ENCODE measurements at places on chromosomes 1 and 21. TPM values are rescaled to one million over a fixed set of nuclear protein-coding genes. Genes with fewer than 3 reads are reported as not detected.

DNA sequence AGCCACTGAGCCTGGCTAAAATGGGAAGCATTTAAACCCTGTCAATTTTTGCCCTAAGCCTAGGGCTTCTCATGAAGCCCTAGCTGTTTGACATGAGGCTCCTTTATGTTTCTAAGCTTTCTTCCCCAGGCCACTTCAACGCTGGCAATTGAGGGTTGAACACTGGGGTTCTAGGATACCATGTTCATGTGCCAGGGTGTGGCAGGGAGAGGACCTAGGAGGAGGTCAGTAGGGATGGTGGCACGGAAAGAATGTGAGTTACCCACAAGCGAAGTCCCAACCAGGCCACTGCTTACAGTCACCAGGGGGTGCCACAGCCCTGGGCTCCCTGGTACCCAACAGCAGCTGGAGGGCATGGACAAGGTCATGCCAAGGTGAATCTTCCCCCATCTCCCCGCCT is 90.8 kb upstream of the AJAP1 start:
- no peak overlapping the region for H3K4me3 ChIP-seq
- DNase-seq: peak; percentile 52
- H3K27me3 ChIP-seq: no peaks in the 10 kb centered on the region
- no peaks in the 10 kb centered on the region for H3K4me1 ChIP-seq
- H3K36me3 ChIP-seq: no peaks in the 10 kb centered on the region

DNA sequence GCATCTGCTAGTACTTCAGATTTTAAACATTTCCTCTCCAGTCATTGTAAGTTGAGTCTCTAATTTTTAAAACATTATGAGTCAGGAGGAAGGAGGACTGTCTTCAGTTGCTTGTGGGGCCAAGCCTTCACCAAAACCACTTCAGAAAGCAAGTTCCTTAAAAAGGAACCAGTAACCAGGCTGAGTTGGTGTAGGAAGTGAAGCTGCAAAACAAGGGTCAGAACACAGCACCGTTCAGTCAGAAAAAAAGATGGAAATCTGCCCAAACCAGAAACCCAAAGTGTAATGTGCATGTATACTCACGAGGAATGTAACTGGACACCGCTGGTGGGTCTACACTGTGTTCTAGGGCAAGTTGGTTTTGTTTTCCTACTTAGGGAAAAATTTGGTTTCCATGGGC is 402.1 kb downstream of the SETD4 start:
- no peaks in the 10 kb centered on the region for H3K36me3 ChIP-seq
- DNase-seq: no peak
- H3K4me3 ChIP-seq: no peak overlapping the region

DNA sequence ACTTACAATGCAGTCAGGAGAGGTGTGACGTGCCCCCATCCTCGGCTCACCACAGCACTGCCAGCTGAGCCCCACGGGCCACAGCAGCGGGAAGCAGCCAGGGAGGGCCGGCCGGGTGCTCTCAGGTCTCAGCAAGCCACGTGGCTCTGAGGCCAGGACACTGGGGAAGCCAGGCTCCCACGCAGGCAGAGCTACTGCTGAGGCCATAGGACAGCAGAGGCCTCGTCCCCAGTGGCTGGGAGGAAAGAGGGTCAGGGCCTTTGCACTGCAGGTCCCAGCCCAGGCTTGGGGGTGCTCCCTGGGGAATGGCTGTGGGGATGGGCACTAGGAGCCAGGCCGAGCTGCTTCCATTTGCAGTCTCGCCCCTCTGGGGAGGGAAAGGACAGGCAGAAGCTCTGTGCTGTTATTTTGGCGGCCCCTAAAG is 5.8 kb downstream of the LRRC47 start:
- no peaks in the 10 kb centered on the region for H3K27me3 ChIP-seq
- no peak for DNase-seq
- no peak overlapping the region for H3K27ac ChIP-seq
- H3K4me3 ChIP-seq: no peak overlapping the region

DNA sequence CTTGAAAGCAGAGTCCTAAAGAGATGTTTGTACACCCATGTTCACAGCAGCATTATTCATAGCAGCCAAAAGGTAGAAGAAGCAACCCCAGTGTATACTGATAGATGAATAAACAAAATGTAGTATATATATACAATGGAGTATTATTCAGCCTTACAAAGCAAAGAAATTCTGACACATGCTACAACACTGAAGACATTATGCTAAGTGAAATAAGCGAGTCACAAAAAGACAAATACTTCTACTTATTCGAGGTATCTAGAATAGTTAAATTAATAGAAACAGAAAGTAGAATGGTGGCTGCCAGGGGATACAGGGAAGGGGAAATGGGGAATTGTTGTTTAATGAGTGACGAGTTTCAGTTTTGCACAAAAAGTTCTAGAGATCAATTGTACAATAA is 23.5 kb downstream of the COP1 start:
- H3K27me3 ChIP-seq: no peaks in the 10 kb centered on the region
- no peak overlapping the region for H3K27ac ChIP-seq
- no peak overlapping the region for H3K4me3 ChIP-seq
- no peaks in the 10 kb centered on the region for H3K36me3 ChIP-seq
- no peak for DNase-seq

DNA sequence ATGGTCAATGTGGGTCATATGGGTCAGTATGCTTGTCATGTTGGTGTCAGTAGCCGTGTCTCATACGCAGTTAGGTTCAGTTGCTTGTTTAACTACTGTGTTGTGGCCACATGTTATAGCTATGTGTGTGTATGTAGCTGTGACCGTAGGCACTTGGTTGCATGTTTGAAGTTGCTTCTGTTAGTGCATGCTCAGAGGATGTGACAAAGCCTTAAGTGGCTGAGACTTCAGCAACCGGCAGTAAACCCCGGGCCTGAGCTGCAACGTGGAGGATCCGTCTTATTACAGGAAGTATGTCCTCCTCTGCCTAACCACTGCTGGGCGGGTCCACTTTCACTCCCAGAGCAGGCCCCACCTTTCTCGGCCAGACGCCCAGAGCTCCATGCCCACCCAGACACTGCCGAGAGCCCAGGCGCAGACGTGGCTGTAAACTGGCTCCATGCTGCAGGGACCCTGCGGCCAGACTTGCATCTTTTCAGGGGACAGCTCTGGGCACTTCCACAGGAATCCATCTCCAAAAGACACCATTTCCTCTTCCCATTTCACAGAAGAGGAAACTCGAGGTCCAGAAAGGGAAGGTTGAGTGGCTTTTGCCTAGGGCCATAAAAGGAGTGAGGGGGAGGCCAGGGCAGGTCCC is 2.2 kb downstream of the TCEA3 start:
- no peak for DNase-seq
- peak overlapping the region; percentile 10 for H3K4me3 ChIP-seq
- H3K27ac ChIP-seq: peak overlapping the region; percentile 79
- no peaks in the 10 kb centered on the region for H3K27me3 ChIP-seq
- no peaks in the 10 kb centered on the region for H3K36me3 ChIP-seq
- peaks cover 46% of the 10 kb centered on the region for H3K4me1 ChIP-seq

DNA sequence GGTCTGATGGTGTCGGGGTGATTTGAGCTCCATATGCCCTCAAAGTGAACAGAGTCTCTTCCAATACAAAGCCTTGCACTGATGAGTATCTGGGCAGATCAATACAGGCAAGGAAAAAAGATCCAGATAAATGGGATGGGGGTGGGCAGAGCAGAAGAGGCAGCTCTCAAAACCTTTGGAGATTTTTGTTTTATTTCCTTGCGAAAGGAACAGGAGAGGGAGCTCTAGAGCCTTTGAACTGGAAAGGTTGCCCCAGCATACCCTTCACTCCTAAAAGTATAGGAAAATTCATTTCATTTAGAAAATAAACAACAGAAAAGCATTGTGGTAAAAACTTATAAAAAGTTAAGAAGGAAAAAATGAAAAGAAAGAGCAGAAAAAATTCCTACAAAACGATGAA is 31.4 kb upstream of the OLIG2 start:
- H3K4me1 ChIP-seq: no peaks in the 10 kb centered on the region
- H3K4me3 ChIP-seq: no peak overlapping the region

- H3K27me3 ChIP-seq: no peaks in the 10 kb centered on the region
- no peaks in the 10 kb centered on the region for H3K4me1 ChIP-seq
- no peak overlapping the region for H3K4me3 ChIP-seq
- no peak overlapping the region for H3K27ac ChIP-seq
These were observed 26.8 kb downstream of the BCAS2 start for GRCh38 chr1:114554577-114554976.

DNA sequence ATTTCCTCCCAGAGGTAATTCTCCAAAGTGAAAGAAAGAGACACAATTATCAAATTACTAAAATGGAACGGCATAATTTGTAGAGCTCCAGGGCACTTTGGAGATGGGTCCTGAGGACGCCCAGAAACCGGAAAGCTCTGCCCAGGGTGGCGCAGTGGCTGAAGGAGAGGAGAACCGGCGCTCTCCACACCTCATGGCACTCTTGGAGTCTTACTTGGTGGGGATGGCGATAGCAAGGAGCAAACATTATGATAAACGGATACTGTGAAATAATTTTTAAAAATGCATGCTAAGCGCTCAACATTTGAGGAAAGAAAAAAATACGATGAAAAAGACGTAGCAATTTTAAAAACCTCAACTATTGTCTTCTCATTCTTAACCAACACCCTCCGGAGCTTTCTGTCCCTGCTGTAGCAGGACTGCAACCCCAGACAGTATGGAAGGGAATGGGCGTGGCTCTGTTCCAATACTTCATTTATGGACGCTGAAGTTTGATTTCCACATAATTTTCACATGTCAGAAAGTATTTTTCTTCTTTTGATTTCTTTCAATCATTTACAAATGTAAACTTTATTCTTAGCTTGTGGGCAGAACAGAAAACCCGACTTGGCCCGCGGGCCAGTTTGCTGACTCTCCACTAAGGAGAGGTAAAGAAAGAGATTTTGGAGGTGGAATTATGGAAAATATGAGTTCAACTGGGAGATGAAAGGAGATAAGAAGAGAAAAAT is 1.1 kb downstream of the S100A11 start:
- H3K36me3 ChIP-seq: no peaks in the 10 kb centered on the region
- H3K27me3 ChIP-seq: no peaks in the 10 kb centered on the region
- peak overlapping the region; percentile 95 for H3K27ac ChIP-seq
- DNase-seq: no peak
- peak overlapping the region; percentile 90 for H3K4me3 ChIP-seq
- H3K4me1 ChIP-seq: peaks cover 27% of the 10 kb centered on the region

GRCh38 chr1:214568328-214568727 is 16.9 kb upstream of the PTPN14 start:
- H3K27me3 ChIP-seq: no peaks in the 10 kb centered on the region
- no peak overlapping the region for H3K27ac ChIP-seq
- H3K4me1 ChIP-seq: no peaks in the 10 kb centered on the region
- no peaks in the 10 kb centered on the region for H3K36me3 ChIP-seq

GRCh38 chr1:196680107-196680506 is 28.3 kb downstream of the CFH start:
- DNase-seq: no peak
- H3K4me3 ChIP-seq: no peak overlapping the region
- no peaks in the 10 kb centered on the region for H3K27me3 ChIP-seq
- H3K36me3 ChIP-seq: no peaks in the 10 kb centered on the region
- no peaks in the 10 kb centered on the region for H3K4me1 ChIP-seq

- H3K27me3 ChIP-seq: no peaks in the 10 kb centered on the region
- DNase-seq: no peak
- H3K36me3 ChIP-seq: no peaks in the 10 kb centered on the region
- H3K4me1 ChIP-seq: peaks cover 24% of the 10 kb centered on the region
- peak overlapping the region; percentile 65 for H3K27ac ChIP-seq
These were observed 5.3 kb upstream of the SLC6A9 start for GRCh38 chr1:44036409-44037139.

GRCh38 chr1:86434059-86434458 is 10.1 kb downstream of the CLCA2 start:
- peaks cover 15% of the 10 kb centered on the region for H3K4me1 ChIP-seq
- DNase-seq: no peak
- H3K27ac ChIP-seq: no peak overlapping the region
- no peaks in the 10 kb centered on the region for H3K36me3 ChIP-seq

DNA sequence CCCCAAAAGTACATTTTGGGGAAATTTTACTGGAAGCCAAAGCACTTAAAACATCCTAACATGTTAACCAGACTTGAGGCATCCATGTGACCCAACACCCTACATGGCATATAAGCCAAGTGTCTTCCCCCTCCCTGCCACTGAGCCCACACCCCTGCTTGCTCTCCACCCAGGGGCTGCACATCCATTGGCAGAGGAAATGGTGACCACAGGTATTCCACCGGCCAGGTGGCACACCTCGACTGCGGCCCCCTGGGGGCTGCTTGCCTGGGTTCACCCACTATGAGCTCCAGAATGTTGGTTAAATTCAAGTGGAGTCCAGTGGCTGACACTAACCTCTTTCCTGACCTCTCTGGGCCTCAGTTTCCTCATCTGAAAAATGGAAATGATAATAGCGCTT is 64.4 kb upstream of the FAM20B start:
- H3K27ac ChIP-seq: no peak overlapping the region
- DNase-seq: no peak
- H3K27me3 ChIP-seq: no peaks in the 10 kb centered on the region
- H3K36me3 ChIP-seq: no peaks in the 10 kb centered on the region
- H3K4me3 ChIP-seq: no peak overlapping the region
- H3K4me1 ChIP-seq: no peaks in the 10 kb centered on the region

GRCh38 chr1:4010814-4011605 is 110.9 kb upstream of the C1orf174 start:
- H3K4me1 ChIP-seq: no peaks in the 10 kb centered on the region
- no peaks in the 10 kb centered on the region for H3K36me3 ChIP-seq
- no peaks in the 10 kb centered on the region for H3K27me3 ChIP-seq
- DNase-seq: no peak
- no peak overlapping the region for H3K27ac ChIP-seq

DNA sequence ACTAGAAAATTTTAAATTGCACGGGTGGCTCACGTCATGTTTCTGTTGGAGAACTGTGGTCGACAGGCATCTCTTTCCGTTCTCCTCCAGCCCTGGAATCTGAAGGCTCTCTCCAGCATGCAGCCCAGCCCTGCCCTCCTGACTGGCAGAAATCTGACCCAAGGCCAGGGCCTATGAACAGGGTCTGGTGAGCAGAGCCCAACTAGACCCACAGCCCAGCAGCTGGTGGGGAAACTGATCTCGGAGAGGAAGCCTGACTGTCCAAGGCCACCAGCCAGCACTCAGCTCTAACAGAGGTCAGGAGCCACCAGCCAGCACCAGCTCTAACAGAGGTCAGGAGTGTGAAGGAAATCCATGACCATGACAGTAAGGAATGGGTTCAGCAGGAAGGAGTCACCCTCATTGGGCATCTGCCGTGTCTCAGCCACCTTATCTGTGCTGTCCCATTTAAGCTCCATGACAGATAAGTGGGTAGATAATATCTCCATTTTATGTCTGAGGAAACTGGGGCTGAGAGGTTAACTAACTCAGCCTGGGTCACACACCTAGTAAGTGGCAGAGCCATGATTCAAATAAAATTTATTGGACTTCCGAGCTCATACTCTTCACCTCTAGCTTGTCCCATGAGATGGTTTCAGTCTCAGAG is 20.2 kb upstream of the PKP1 start:
- no peaks in the 10 kb centered on the region for H3K36me3 ChIP-seq
- H3K4me3 ChIP-seq: no peak overlapping the region
- H3K27ac ChIP-seq: no peak overlapping the region
- DNase-seq: peak; percentile 58
- H3K27me3 ChIP-seq: no peaks in the 10 kb centered on the region
- H3K4me1 ChIP-seq: peaks cover 22% of the 10 kb centered on the region

Gene CD1C
- 9.6 TPM for total RNA-seq

Gene SLC1A7
- not detected for total RNA-seq

Gene FOXJ3
- 59.9 TPM for total RNA-seq

Gene SPRR1A
- total RNA-seq: 109 TPM

Gene NES
- 16.0 TPM for total RNA-seq
